ENCODE measurements at places on chromosomes 6 and 20.

DNA sequence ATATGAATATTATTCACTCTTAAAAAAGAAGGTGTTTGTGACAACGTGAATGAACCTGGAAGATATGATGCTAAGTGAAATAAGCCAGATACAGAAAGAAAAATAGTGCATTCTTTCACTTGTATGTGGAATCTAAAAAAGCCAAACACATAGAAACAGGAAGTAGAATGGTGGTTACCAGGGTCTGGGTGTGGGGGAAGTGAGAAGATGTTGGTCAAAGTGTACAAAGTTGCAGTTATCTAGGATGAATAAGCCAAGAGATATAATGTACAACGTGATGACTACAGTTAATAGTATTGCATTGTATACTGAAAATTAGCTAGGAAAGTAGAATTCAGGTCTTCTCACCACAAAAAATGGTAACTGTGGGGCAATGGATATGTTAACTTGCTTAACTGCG lies 151.1 kb upstream of the HCRTR2 start:
- DNase-seq, result no peak

DNA sequence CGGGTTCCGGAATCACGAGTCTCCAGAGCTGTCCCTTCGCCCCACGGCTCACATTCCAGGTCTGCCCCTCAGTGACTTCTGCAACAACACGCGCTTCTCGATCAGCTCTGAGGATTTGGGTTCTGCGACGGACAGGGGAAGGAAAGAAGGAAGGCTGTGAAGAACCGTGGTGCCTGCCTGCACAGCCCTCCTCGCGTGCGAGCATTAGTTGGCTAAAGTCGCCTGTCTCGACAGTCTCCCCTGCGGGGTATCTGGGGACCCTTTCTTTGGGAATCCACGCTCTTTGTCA lies 23.1 kb downstream of the VPS52 start:
- no peak for DNase-seq

DNA sequence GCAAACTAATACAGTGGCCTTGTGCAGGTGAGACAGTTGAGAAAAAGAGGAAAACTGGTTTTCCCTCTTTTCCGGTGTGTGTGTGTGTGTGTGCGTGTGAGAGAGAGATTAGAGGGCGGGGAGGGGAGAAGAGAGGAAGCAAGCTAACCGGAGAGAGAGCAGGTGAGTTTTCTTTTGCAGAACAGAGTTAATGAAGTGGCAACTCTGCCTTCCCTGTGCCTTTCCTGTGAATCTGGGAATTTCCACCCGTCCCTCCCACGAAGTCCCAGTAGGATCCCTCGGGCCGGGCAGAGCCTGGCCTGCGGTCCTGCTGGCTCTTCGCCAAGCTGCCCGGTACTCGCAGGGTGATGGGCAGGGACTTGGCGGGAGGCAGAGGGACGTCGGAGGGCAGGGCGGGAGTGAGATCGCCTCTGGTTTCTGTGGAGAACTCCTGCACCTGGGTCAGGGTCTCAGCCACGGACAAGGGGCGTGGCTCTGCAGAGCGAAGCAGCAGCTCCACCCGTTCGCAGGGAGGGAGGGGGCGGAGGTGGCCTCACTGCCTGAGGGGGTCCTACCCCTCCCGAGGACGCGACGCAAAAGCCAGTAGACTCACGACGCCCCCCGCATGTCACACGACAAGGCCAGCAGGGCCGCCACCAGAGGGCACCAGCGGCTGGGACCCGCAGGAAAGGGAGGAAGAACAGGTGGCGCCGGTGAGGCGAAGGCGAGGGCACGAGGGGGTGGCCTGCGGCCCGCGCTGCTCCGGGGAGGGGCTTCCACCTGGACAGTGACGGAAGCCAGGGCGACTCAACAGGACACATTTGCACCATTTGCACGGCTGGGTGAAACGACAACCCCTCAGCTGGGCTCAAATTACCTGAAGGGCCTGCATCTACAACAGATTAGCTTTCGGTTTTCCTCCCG lies 51.2 kb upstream of the RNF182 start:
- DNase-seq, result peak; percentile 61

GRCh38 chr20:62805155-62805710 lies 598 bp downstream of the OGFR start:
- no peak for DNase-seq

DNA sequence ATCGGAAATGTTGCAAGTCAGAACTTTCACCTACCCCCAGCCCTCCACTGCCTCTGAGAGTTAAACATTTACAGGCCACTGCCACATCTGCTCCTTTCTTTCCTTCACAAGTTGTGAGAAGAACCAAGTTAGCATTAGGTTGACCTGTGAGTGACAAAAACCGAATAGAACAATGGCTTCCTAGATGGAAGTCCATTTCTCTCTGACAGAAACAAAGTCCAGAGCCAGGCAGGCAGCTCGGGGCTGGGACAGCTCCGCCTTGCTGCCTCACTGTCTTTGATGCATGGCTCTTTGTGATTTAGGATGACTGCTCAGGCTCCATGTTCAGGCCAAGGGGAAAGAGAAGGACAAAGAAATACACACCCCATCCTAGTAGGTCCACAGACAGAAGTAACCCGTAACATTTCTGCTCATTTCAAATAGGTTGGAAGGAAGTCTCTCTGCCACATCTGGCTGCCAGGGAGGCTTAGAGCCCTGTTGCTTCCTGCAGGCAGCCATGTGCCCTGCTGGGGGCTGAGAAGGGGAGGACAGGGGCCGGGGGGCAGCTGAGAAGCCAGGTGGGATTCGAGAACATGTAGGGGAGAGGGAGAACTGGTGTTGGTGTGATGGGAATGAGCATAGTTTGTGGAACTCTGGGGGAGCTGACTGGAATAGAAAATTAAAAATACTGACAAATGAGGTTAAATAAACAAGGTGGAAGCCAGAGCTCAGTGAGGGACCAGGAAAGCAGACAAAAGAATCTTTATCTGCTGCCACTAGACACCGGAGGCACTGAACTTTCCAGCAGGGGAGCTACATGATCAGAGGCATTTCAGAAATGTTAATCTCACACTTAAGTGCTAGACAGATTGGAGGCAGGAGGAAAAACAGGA lies 19.5 kb upstream of the IER3 start:
- no peak for DNase-seq

GRCh38 chr6:231779-232178 lies 60.5 kb upstream of the DUSP22 start:
- DNase-seq, result no peak

DNA sequence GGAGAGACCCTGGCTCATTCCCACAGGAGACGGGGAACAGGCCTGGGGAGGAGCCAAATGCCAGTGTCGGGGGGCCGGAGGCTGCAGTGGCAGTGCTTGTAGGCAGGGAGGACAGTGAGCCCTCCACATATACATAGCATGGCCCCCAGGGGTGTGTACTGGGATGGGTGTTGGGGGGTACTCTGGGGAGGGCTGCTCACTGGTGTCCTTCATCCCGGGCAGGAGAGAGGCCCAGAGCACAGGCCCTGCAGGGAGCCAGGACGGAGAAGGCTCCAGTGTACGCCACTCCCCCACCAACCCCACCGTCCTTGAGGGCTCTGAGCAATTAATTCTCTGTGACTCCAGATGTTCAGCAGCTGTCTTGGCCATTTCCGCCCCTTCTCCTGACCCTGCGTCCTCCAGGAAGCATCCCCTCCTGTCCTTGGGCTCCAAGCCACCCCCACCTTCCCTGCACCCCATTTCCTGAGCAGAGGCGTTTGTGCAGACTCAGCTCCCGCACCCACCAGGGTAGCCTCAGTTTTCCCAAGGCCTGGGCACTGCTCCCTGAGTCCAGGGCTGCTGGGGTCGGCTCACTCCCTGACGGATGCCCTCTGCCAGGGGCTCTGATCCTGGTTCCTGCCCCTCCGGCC lies 3.4 kb upstream of the ABHD16B start:
- DNase-seq, result no peak

- no peak for DNase-seq
These were observed 53.1 kb upstream of the EIF2S2 start for GRCh38 chr20:34165018-34165619.

Data from CD4-positive, CD25-positive, alpha-beta regulatory T cell (primary cell).